ENCODE measurements at places on chromosomes 7 and 10. TPM values are rescaled to one million over a fixed set of nuclear protein-coding genes. Genes with fewer than 3 reads are reported as not detected.

DNA sequence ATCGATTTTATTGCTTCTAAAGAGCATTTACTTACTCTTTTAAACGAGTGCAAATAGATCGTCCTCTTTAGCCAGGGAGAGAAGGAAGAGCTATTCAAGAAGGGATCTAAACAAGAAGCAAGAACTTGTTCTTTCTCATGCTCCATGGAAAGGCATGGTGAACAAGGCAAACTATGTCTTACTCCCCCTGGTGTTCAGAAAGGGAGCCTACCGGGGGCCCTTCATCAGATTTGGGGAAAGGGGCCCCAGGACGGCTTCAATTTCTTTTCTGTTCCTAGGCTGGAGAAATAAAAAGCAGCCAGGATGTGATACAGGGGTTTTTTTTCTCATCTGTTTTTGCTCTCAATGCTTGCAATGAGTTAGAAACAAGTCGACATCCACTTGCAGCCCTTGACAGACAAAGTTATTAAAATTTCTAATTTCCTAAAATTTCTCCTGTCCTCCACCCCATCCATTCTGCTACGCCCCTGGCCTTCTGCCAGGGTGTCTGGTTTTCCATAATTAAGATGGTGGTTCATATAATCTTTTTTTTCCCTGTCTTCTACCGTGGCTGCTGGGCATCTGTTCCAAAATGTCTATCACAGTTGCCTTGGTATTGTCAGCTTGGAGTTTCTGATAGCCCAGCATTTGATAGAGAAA lies 214.4 kb downstream of the CREB5 start:
- DNase-seq = peak; percentile 29
- H3K27me3 ChIP-seq = no peaks in the 10 kb centered on the region
- no peak overlapping the region for H3K27ac ChIP-seq
- H3K4me1 ChIP-seq = no peaks in the 10 kb centered on the region

DNA sequence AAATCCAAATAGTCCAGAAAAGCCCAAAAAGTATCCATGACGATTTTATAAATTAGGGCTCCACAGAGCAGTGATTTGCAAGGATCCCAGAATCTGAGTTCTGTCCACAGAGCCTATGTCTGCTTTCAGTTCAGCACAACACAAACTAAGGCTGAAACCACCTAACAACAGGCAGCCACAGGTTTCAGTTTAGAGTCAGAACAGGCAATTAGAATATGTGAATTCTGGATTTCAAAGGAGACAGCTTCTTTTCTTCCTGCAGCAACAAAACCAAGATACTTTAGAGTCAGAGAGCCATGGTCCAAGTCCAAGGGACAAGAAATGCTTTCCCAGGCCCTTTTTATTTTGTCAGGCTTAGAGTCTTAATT lies 23.6 kb downstream of the IFIT3 start:
- no peak overlapping the region for H3K4me3 ChIP-seq
- H3K27me3 ChIP-seq = no peaks in the 10 kb centered on the region
- H3K36me3 ChIP-seq = no peaks in the 10 kb centered on the region
- H3K27ac ChIP-seq = no peak overlapping the region
- peaks cover 71% of the 10 kb centered on the region for H3K4me1 ChIP-seq

DNA sequence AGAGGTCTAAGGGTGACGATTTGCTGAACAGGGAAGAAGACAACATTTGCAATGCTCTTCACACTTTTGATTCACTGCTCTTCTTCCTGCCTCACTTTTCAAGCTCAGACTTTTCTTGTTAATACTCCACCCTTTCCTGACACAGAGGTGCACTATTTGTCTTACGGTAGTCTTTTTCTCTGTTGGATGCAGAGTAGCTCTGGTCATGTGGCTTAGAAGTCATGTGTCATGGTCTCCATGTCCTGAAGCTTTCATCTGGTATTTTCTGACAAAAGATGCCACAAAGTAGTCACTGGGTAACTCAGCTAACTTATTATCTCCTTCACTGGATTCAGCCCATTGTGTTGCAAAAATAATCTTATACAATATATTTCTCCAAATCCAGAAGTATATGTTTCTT lies 149.1 kb downstream of the TFEC start:
- H3K27ac ChIP-seq = no peak overlapping the region
- H3K27me3 ChIP-seq = no peaks in the 10 kb centered on the region
- no peaks in the 10 kb centered on the region for H3K4me1 ChIP-seq
- DNase-seq = no peak
- no peak overlapping the region for H3K4me3 ChIP-seq

DNA sequence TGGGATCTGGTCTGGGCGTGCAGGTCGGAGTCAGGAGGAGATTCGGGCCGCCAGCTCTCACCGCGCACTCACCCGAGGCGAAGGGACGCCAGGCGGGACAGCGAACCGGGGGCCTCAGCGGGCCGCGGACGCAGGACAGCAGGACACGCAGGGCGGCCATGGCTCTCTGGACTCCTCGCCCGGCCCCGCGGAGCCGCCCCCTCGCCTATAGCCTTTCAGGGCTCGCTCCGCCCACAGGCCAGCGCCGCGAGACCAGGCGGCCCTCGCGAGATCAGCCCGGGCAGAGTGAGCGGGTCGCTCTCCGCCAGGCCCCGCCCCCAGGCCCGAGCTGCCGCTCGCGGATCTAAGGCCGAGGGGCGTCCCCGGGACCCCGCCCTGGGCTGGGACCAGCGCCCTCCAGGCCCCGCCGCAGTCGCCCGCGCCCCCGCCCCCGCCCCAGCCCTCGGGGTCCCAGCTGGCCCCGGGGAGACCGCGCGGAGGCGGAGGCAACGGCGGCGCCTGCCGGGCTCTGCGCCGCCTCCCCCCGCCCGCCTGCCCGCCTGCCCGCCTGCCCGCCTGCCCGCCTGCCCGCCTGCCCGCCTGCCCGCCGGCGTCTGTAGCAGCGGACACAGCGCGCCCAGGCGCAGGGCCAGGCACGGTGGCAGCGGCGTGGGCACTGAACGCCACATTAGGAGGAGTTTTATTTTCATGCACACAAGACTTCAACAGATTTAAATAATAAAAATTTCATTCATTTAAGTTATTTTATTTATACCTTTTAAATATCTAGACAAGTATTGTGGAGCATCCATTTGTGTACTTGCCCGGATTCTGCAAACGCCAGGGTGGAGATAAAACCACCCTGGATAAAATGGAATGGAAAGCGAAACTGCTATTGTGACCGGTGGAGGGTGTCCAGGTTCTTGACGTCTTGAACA lies at the start of gene ECHS1:
TSS of gene ECHS1 (minus strand) at position 181 of the 917 bp plus-strand sequence. CDS start at position 160, 21 bp downstream.
- H3K36me3 ChIP-seq = no peaks in the 10 kb centered on the region
- peaks cover 28% of the 10 kb centered on the region for H3K4me1 ChIP-seq
- H3K27me3 ChIP-seq = peaks cover 4% of the 10 kb centered on the region
- peak; percentile 95 for DNase-seq

Gene SLC37A3
- total RNA-seq = 48.2 TPM

- H3K27ac ChIP-seq = no peak overlapping the region
- no peaks in the 10 kb centered on the region for H3K4me1 ChIP-seq
- DNase-seq = no peak
- H3K27me3 ChIP-seq = peaks cover 2% of the 10 kb centered on the region
- H3K36me3 ChIP-seq = no peaks in the 10 kb centered on the region
Measured at GRCh38 chr7:106126170-106126938, 14.2 kb upstream of the SYPL1 start.

GRCh38 chr10:64113792-64114191 lies 592.6 kb downstream of the REEP3 start:
- DNase-seq = no peak
- no peaks in the 10 kb centered on the region for H3K4me1 ChIP-seq
- H3K27me3 ChIP-seq = no peaks in the 10 kb centered on the region

- DNase-seq = no peak
- no peak overlapping the region for H3K27ac ChIP-seq
Measured at GRCh38 chr7:106125417-106125816, 13.3 kb upstream of the SYPL1 start.

Gene AKR1C2
- 3.8 TPM for total RNA-seq

Gene C10orf90
- total RNA-seq = 0.25 TPM

GRCh38 chr7:80832006-80832405 lies 86.8 kb downstream of the SEMA3C start:
- H3K36me3 ChIP-seq = no peaks in the 10 kb centered on the region
- H3K4me1 ChIP-seq = peaks cover 33% of the 10 kb centered on the region
- no peak for DNase-seq
- H3K27ac ChIP-seq = no peak overlapping the region
- H3K4me3 ChIP-seq = no peak overlapping the region
- no peaks in the 10 kb centered on the region for H3K27me3 ChIP-seq

DNA sequence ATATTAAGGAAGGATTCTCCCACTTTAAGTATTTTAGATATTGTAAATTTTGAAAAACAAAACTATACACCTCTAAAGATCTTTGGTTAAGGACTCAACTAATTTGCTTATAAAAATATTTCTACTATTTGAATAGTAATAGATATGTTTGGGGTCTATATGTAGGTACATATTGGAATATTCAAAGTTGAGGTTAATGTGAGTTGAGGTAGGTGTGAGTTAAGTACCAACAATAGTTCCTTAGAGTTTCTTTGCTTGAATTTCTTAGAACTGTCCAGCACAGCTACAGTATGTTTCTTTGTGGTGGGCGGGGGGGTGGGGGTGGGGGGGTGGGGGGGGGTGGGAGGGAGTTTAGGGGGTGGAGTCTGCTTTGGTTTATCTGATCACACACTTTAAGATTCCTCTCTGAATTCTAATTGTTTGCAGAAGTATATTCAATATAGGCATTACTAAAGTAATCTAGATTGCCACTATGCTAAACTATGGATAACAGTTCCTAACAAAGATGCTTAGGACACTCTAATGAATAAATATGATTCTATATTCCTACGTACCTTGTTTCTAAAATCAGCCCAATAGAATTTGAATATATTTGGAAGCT lies 2.1 kb downstream of the GRM3 start:
- peaks cover 46% of the 10 kb centered on the region for H3K27me3 ChIP-seq
- H3K4me1 ChIP-seq = peaks cover 16% of the 10 kb centered on the region
- DNase-seq = no peak
- peak overlapping the region; percentile 95 for H3K4me3 ChIP-seq
- no peak overlapping the region for H3K27ac ChIP-seq

DNA sequence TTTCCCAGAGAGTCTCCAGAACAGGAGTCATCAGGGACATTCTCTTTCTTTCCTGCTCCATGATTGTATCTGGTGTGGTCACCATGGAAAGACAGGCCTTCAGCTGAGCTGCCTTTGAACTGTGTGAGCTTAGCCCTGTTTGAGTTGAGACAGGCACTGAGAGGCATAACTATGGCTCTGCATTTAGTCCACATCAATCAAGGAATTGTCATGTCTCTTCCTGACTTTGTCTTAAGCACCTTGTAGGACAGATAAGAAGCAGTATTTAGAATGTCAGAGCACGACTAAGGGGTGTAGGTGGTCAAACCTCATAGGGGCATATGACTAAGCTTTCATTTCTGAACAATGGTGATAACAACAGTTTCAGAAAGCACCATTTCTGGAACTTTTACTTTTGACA lies 53.5 kb downstream of the EPDR1 start:
- DNase-seq = no peak
- no peak overlapping the region for H3K4me3 ChIP-seq
- H3K27ac ChIP-seq = no peak overlapping the region
- no peaks in the 10 kb centered on the region for H3K27me3 ChIP-seq

DNA sequence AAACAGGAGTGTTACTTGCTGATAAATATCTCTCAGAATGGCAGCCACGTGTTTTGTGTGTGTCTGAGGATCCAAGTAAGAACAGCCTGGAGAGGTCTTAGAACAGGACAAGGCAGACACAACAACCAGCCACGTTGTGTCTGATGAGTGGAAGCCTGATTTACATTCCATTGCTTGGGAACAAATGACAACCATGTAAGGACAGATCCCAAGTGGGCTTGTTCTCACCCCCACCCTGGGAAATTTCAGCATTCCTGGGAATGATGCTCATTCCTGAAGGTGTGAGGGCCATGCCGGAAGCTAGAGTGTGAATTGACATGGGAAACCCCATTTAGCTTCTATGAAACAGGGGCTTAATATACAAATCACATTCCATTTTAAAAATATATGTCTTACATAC lies 35.9 kb downstream of the IL6 start:
- no peaks in the 10 kb centered on the region for H3K36me3 ChIP-seq
- no peak for DNase-seq
- H3K4me1 ChIP-seq = peaks cover 5% of the 10 kb centered on the region
- no peak overlapping the region for H3K4me3 ChIP-seq

DNA sequence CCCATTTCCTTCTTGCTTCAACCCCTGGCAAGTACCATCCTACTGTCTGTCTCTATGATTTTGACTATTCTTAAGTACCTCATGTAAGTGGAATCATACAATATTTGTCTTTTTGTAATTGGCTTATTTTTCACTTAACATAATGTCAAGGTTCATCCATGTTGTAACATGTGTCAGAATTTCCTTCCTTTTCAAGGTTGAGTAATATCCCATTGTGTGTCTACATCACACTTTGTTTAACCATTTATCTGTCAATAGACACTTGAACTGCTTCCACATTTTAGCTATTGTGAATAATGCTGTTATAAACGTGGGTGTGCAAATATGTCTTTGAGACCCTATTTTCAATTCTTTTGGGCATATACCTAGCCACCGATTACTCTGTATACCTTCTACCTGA lies 14.0 kb upstream of the CDK14 start:
- no peak for DNase-seq
- H3K36me3 ChIP-seq = no peaks in the 10 kb centered on the region
- no peak overlapping the region for H3K4me3 ChIP-seq
- H3K4me1 ChIP-seq = no peaks in the 10 kb centered on the region
- no peak overlapping the region for H3K27ac ChIP-seq

DNA sequence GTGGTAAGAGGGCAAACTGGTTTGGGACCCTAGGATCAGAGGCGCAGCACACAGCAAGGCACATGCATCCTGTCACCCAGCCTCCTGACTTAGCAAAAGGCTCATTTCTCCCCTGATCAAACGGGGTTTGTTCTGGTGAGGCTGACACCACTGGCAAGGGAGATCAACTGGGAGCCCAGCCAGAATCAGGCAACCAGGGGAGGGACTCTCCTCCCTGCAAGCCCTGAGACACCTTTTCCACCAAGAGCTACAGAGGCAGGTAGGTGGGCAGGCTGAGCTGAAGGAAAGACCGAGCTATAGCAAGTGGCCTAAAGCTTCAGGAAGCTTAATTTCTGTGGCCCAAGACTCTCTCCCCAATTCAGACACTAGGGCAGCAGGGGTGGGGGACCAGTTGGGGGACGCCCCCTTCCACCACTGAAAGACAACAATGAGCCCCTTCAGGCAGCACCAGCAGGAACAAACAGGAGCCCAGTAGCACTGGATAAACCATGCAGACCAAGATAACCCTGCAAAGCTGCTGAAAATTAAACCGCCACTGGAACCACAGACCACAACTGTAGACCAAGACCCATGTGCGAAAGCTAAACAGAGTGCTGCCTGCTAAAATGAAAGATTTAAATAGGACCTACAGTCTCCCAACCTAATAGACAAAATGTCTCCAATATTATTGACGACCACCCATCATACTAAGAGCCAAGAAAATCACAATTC lies 27.1 kb upstream of the SAR1A start:
- no peak for DNase-seq
- peak overlapping the region; percentile 67 for H3K27ac ChIP-seq
- H3K4me3 ChIP-seq = no peak overlapping the region

- peaks cover 67% of the 10 kb centered on the region for H3K36me3 ChIP-seq
- peaks cover 60% of the 10 kb centered on the region for H3K4me1 ChIP-seq
- DNase-seq = no peak
- H3K27me3 ChIP-seq = peaks cover 61% of the 10 kb centered on the region
Measured at GRCh38 chr7:26198133-26198780, 2.3 kb downstream of the HNRNPA2B1 start.
